ENCODE measurements at places on chromosomes 5 and 9. TPM values are rescaled to one million over a fixed set of nuclear protein-coding genes. Genes with fewer than 3 reads are reported as not detected.

Gene TLX3
- total RNA-seq = not detected

Gene RPL35
- 1,027 TPM for total RNA-seq

Gene SNAPC4
- total RNA-seq = 23.7 TPM

Gene OBP2B
- not detected for total RNA-seq

Gene IFNK
- not detected for total RNA-seq

DNA sequence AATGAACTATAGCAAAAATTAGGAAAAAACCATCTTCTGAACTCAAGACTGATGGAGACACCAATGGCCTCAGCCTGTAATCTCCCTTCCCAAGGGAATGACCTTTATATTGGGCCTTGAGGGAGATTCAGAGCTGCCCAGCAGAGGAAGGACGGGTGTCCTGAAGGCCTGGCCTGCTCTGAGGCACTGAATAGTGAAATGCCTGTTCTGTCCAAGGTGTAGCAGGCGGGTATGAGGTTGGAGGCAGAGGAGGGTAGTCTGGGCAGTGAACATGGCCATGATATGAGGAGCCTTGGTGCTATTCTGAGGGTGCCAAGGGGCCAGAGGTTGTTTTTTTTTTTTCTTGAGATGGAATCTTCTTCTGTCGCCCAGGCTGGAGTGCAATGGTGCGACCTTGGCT lies 25.0 kb downstream of the PSD2 start:
- H3K27me3 ChIP-seq = peaks cover 52% of the 10 kb centered on the region
- no peak overlapping the region for H3K4me3 ChIP-seq
- no peak for DNase-seq
- H3K4me1 ChIP-seq = no peaks in the 10 kb centered on the region
- H3K36me3 ChIP-seq = peaks cover 2% of the 10 kb centered on the region

GRCh38 chr5:149260761-149261160 lies 10.9 kb upstream of the AFAP1L1 start:
- no peak overlapping the region for H3K4me3 ChIP-seq
- no peak overlapping the region for H3K27ac ChIP-seq
- DNase-seq = no peak
- H3K36me3 ChIP-seq = no peaks in the 10 kb centered on the region
- H3K4me1 ChIP-seq = no peaks in the 10 kb centered on the region

DNA sequence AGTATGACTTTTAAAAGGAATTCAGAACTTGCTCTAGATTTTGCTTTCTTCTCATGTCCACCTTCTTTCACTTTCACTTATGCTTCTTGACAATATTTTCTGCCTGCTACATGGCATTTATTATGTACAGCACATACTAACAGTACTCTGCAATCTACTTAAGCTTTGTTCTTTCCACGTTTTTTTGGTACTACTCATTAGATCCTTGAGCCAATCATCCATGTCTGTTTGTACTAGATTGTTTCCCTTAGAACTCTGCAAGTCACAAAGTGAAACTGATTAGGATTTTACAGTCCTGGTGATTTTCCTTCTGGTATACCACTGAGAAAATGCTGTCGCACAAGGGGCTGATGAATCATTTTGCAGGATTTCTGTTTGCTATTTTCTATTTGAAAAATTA lies 78.3 kb downstream of the PARP8 start:
- H3K27me3 ChIP-seq = no peaks in the 10 kb centered on the region
- no peaks in the 10 kb centered on the region for H3K36me3 ChIP-seq
- H3K4me1 ChIP-seq = peaks cover 7% of the 10 kb centered on the region
- no peak overlapping the region for H3K27ac ChIP-seq
- H3K4me3 ChIP-seq = no peak overlapping the region
- no peak for DNase-seq

DNA sequence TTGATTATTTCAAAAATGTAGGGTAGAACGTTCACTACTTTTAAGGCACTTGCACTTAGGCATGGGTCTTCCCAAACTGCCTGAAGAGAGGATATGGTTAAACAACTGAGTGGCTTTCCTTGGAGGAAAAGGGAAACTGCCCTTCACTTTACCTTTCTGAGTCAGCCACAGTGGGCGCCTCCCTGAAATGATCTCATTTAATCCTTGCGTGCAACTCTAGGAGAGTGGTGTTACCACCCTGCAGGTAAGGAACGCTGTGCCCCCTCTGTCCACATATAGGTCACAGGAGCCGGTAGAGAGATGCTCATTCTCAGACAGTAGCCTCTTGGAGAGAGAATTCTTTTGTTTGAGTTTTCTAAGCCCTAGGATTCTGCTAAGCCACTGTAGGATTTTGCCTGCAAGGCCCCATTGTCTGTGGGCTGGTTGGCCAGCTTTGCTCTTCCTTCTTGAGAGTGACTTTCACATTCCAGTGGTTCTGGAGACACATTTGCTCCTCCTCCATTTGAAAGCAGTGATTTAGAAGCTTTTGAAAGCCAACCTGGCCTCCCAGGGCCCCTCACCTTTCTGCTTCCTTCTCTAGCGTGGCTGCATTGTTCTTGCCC lies 110.3 kb upstream of the CTSL start:
- no peaks in the 10 kb centered on the region for H3K27me3 ChIP-seq
- H3K4me1 ChIP-seq = peaks cover 39% of the 10 kb centered on the region
- H3K27ac ChIP-seq = peak overlapping the region; percentile 4
- peaks cover 48% of the 10 kb centered on the region for H3K36me3 ChIP-seq
- H3K4me3 ChIP-seq = no peak overlapping the region
